Muscle of arm (tissue), 14 donors: ENCODE measurements at places on chromosomes 2 and 18.

GRCh38 chr18:62370366-62370765 lies 45.3 kb downstream of the TNFRSF11A start:
- DNase-seq, result no peak

DNA sequence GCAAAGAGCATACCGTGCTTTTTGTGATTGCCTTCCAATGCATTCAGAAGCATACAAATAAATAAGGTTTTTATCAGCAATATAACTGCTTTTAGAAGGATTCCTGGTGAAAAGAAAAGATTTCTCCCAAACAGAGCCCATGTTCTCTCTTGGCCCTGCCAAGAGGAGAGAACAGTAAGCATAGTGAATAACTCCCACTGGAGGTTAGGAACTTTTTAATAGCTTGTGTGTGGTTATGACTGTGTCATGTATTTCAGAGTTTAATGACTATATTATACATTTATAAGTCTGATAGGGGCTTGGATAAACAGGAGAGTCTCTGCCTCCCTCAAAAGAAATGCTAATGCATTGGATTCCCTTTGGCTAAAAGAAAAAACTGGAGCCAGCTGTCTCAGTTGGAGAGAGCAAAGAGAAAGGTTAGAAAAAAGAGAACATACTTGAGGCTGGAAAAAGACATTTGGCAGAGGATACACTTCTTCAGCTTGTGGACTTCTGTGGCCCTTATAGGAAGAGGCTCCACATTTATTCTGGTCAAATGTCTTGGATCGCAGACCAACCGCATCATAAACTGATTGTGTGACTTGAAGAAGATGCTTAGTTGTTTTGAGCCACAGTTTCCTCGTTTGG lies 63.0 kb upstream of the SPRED2 start:
- peak; percentile 59 for DNase-seq

DNA sequence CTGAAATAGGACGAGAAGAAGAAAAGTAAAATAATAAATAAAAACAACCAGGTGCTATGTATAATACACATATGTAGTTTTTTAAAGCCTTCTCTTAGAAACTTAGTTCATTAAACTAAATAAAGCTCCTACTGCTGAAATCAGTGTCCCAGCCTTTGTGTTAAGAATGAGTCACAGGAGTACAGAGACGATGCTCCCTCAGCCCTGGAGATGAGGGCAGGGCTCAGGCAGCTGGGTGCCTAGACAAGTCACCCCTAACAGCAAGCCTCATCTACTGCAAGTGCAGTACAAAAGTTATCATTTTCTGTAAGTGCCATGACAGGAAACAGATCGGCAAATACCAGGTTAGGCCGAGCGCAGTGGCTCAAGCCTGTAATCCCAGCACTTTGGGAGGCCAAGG lies 18.2 kb downstream of the KIDINS220 start:
- DNase-seq, result no peak

GRCh38 chr2:121147766-121148165 lies 137.2 kb downstream of the TFCP2L1 start:
- DNase-seq, result no peak

DNA sequence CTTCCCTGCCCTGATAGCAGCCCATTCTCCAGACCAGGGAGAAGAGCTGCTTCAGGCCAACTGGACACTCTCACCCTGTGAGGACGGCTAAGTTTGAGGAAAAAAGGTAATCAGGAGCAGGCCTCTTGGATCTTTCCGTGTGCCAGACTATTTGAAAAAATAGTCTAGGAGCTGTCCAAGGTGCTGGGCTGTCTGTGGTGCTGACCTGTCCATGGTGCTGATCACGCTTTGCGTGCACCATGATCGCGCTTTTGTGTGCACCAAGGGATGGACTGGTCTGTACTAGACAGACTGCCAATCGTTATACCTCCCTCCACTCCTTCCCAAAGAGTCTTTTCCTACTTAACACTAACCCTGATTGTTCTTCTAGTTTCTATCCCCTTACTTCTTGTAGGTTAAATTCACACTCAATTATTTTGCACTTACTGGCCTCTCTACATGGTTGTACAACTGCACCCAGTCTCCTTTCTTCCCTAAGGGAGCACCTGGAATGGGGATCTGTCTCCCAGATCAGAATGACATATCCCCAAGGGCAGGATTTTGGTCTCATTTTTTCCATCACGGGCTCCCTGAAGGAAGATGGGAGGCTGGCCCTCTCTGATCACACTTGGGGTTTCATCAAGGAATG lies 295.4 kb downstream of the CELF4 start:
- DNase-seq, result peak; percentile 79

- no peak for DNase-seq
Observed at GRCh38 chr2:16584824-16585540, 80.7 kb downstream of the CYRIA start.

GRCh38 chr2:122100346-122100745 lies 344.9 kb downstream of the TSN start:
- no peak for DNase-seq

DNA sequence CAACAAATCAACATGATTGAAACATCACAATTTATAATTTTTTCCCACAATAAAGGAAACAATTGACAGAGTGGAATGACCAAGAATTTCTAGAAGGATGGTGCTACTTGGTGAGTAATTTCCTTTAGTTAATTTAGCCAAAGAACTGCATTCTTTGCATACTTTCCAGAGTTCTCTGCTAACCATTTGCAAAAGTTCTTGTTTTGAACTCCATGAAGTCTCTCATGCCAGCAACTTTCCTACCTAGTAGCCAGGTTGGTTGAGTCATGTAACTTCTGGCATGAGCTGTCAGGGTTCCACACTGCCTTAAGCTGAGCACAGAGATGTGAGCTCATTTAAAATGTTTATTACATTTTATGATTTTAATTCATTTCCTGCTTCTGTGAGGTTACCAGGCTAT lies 539.6 kb downstream of the PID1 start:
- peak; percentile 48 for DNase-seq

DNA sequence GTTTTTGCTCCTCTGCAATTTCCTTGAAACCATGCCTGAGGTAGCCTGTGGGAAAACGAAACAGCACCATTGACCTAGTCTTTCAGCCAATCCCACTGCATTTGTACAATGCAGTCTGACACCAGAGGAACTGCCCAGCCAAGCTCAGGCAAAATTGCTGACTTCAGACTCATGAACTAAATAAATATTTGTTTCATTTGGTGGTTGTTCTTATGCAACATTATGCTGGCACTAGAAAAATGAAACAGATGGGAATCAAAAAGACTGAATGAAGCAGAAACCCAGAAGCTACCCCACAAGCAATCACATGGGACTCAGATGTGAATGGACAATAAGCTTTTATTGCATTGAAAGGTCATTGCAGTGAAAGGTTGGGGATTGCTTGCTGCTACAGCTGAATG lies 1.7 kb downstream of the NAT8 start:
- DNase-seq, result peak; percentile 6

GRCh38 chr18:21912339-21913239 lies 172.0 kb downstream of the MIB1 start:
- no peak for DNase-seq

GRCh38 chr2:169507698-169508097 lies 1.8 kb upstream of the KLHL41 start:
- no peak for DNase-seq

- peak; percentile 31 for DNase-seq
Observed at GRCh38 chr18:28175150-28175929, 1.6 kb downstream of the CDH2 start.

- no peak for DNase-seq
Observed at GRCh38 chr18:407626-408224, 92.8 kb downstream of the COLEC12 start.

DNA sequence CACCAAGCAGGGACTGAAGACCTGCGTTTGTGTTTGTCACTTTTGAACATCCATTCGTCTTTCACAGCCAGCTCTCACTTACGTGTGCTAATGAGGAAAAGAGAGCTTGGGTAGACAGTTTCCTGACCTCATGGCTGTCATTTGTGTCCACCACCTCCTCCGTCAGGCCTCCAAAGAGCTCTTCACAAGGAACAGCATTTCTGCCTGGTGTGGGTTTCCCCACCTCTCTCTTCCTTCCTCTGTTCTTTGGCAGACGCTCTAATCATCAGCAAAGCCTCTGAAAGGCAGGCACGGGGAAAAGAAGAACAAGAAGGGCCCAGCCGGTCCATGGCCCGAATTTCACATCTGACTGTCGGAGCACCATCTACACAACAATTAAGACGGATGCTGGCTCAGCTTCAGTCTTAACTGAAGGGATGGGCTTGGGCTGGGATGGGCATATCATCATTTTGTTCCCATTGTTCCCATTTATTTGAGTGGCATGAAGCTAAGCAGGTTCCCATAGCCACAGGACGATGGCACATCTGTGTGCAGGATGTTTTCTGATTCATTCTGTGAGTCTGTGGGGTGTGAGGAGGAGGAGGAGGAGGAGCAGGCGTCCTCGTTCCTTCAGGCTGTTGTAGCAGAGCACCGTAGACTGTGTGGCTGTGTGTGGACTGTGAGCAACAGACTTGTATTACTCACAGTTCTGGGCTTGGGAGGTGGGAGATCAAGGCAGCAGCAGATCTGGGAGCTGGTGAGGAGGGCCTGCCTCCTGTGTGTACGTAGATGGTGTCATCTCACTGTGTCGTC lies 66.4 kb downstream of the TSHZ1 start:
- no peak for DNase-seq

GRCh38 chr2:15159751-15160177 lies 401.4 kb downstream of the NBAS start:
- peak; percentile 22 for DNase-seq

DNA sequence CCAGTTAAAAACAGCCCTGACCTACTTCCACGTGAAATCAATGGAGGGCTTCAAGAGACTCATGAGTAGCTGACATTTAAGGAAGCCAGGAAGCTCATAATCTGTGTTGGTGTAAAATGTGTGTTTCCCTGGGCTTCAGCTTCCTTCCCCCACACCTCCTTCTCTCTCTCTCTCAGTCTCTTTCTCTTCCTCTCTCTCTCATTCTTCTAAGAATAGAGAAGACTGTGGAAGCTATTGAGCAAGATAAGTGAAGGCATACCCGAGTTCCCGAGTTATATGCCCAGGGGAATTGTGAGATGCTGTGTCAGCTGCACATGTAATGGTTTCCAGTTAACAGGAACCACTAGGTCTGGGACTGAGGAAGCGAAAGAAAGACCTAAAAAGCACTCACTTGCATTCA lies 199.4 kb downstream of the NYAP2 start:
- no peak for DNase-seq

DNA sequence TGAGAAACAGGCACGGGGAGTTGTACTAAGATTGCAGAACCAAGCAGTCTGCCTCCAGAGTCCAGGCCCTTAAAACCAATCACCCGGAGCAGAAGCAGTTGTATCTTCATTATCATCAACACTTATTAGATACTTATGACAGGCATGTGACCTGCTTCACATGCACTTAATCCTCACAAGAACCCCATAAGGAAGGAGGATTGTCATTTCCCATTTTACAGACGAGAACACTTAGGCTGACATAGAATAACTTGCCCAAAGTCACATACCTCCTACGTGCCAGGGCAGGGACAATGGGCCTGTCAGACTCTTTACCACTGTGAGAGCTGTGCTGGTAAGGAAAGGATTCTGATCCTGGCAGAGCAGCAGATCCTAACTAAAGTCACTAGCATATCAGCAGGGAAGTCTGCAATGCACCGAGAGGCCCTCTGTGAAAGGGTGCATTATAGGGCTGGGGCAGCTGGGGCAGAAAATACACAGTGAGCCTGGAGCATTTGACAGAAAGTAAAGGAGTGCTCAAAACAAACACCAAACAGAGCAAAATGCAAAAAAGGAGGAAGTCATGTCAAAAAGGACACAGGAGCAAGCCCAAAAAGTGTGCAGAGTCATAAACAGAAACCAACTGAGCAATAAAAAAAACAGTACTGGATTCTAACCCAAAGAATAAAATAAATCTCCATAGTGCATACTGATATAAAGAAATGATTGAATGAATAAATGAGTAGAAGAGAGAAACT lies 55.9 kb upstream of the SP3 start:
- no peak for DNase-seq

GRCh38 chr2:197256021-197256420 lies 54.6 kb downstream of the ANKRD44 start:
- no peak for DNase-seq

GRCh38 chr18:74230922-74231714 lies 60.6 kb downstream of the CYB5A start:
- DNase-seq, result no peak

GRCh38 chr2:174719016-174719415 lies 45.3 kb downstream of the CHRNA1 start:
- DNase-seq, result no peak

DNA sequence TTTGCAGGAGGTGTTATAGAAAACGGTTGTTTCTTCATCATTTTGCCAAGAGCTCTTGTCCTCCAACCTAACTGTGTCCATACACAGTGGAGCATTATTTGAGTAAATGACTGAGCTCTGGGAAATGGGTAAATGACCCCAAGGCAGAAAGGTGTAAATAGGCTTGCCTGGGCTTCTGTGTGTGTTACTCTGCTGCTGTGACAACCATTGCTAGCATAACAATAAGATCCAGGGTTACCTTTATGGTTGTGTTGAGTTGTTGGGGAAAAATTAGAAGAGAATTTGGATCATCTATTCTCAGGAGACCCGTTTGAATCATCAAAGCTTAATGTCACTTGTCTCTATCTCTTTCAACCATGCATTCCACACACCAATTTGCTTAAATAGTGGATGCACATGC lies 672.7 kb downstream of the DPP10 start:
- no peak for DNase-seq

- DNase-seq, result no peak
Observed at GRCh38 chr18:73201940-73202339, 334.2 kb upstream of the NETO1 start.

DNA sequence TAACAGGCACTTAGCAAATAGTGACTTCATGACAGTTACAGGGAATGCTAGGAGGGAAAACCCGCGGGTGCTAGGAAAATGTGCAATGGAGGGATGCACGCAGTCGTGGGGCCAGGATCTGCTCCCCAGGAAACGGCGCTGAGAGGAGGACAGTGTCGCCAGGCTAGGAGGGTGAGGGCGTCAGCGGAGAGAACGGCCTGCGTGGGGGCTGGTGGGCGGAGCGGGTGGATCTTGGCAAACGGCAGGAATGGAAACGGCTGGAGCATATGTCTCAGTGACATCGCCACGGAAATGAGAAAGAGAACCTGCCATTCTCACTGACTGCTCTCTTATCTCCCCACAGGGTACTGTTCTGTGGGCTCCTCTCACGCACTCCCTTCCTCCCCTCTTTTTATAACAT lies 478.5 kb upstream of the ID2 start:
- no peak for DNase-seq

GRCh38 chr2:43027097-43027873 lies 199.1 kb downstream of the ZFP36L2 start:
- DNase-seq, result no peak

- no peak for DNase-seq
Observed at GRCh38 chr2:179854891-179855290, 6.5 kb downstream of the ZNF385B start.

DNA sequence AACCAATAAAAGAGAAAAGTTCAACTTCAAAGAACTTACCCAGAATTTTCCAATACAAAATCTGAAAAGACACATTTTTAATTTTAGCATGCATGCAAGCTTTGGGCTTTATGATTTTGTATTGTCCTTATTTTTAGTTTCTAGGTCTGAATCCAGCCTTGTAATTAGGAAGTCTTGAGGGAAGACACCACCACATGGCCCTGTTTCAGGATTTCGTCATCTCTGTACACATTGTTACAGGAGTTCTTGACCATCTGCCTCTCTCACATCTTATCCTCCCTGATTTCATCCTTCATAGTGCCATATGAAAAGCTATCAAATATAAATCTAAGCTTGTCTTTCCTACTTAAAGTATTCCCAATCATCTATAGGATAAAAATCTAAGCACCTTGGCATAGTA lies 176.1 kb downstream of the TXNL1 start:
- no peak for DNase-seq
